ENCODE measurements at places on chromosomes 16 and 17.

DNA sequence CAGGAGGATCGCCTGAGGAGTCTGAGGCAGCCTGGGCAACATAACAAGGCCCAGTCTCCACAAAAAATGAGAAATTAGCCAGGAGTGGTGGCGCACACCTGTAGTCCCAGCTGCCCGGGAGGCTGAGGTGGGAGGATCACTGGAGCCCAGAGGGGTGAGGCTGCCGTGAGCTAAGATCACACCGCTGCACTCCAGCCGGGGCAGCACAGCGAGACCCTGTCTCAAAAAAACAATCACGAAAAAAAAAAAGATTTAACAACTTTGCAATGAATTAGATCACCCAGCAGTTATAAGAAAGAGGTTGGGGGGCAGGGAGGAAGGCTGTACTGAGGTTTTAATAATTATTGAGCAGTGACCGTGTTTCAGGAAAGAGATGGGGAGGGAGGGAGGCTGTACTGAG is 49.4 kb downstream of the RPH3AL start:
- peak; percentile 15 for DNase-seq

DNA sequence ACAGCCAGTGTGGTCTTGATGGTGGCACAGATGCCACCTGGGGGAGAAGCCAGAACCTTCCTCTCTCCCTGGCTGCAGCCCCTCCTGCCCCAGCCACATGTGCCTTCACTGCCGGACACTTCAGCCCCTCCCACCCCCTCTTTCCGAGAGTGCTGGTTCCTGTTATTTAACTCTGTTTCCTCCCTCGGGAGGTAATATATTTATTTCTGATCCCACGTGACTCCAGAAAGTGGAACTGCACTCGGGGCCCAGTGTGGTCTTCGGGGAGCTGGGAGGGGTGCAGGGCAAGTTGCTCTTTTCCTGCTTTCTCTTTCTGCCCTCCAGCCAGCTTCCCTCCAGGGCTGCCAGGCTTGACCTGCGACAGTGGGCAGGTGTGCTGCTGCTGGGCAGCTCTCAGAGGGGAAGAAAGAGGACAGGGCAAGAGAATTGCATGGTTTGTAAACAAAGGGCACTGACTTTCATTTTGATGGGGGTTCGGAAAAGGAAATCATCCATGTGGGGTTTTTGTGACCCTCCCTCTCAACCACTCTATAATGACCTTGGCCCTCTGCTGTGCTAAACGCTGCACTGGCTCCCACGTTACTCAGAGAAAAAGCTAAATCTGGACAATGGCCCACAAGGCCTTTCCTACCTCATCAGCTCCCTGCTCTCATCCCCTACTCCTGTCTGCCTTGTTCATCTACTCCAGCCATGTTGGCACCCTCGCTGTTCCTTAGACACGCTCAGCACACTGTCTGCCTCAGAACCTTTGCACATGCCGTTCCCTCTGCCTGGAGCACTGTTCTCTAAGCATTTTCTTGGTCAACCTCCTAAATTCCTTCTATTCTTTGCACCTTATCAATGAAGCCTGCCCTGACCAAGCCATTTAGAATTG is 8.2 kb upstream of the CIITA start:
- peak; percentile 62 for DNase-seq

- DNase-seq: no peak
These were observed 11.0 kb downstream of the AMFR start for GRCh38 chr16:56414366-56414765.

DNA sequence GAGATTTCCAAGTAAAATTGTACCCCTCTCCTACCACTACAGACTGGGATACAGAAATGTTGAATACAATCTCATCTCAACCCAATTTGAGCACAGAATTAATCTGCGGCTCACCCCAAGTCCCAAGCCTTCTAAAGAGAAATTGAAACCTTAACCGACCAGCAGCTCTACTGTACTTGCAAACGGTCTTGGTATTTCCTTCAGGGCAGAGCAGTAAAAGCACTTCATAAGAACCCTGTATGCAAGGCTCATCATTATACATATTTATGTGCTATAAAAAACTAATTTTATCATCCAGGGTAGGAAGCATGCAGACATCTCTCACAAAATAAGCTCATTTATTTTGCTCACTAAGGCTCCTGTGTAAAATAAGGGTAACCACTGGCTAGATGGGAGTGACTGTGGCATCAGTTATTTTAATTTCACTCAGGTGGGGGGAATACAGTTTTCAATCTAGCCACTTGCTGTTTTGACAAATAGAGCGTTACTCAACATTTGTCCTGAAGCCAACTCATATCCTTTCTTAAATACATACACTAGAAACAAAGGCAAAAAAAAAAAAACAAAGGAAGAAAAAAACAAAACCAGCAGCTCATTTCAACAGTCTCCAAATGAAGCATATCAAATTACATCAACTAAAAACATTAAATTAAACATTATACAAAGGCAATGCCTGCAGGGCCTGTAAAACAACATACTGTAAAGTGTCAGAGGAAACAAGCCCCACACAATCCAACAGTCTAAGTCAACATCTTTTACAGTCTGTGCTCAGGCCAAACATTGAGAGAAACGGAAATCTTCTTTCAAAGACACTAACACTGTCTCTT is 65.0 kb downstream of the PARN start:
- no peak for DNase-seq

DNA sequence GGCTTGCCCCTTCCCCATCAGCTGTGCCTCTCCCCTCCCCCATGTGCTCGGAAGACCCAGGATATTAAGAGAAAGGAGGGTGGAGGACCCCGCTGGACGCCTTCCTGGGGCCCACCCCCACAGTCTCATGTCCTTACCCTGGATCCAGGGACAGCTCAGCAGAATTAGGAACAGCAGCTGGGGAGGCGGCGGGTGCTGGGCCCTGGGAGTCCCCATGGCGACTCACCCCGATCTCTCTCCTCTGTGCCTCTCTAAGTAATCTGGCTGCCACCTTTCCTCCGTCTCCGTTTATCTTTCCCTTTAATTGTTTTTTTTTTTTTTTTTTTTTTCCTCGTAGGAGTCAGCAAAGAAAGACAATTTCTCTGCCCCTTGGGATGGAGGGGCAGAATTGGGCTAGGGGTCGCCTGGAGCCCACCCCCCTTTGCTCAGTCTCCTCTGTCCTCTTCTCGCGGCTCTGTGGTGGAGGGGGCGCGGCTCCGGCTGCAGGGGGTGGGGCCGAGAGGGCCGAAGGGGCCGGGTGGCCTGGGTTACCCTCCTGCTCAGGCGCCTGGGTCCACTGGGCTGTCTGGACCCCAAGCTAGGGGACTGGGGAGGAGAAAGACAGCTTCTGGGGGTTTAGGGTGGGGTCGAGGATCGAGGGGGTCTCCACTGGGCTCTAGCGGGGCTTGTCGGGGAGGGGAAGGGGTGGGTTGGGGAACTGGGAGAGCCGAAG is 390 bp downstream of the SEZ6L2 start:
- DNase-seq: no peak

DNA sequence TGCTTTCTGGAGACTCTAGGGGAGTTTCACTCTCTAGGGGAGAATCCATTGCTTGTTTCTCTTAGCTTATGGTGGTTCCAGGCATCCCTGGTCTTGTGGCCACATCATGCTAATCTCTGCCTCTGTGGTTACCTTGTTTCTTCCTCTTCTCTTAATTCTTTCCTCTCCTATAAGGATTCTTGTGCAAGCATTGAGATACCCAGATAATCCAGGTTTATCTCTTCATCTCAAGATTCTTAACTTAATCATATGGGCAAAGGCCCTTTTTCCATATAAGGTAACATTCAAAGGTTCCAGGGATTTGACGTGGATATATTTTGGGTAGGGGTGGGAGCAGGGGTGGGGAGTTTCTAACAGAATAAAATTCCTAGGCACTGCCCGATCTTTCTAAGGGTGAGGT is 32.6 kb downstream of the FAM20A start:
- DNase-seq: no peak

- no peak for DNase-seq
These were observed 5.6 kb upstream of the HSBP1 start for GRCh38 chr16:83802135-83802534.

- DNase-seq: no peak
These were observed 34.9 kb downstream of the CD300LF start for GRCh38 chr17:74677558-74678466.

GRCh38 chr17:61837175-61838051 is 25.9 kb downstream of the BRIP1 start:
- peak; percentile 52 for DNase-seq

DNA sequence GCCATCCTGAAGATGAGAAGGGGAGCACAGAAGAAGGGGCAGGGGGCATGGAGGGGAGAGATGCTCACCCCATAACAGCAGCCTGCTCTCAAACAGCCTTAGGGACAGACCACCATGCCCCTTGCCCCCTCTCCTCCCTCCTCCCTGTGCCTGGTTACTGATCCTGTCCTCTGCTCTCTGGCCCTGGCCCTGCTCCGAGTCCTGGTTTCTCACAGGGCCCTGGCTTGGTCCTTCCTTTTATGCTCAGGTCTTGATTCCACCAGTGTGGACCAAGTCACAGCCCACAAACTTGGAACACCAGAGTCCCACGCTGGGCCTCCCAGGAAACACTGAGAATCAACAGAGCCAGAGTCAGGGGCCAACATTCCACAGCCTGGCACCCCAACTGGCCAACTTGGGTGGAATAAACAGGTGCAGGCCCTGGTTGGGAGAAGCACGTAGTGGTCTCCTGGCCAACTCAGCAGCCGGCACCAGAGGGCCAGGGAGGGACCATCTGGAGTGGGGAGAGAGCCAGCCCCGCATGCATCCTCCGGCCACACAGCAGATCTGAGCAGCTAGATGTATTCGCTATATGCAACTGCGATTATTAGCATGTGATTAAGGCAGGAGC is 44.9 kb upstream of the CDC42EP4 start:
- no peak for DNase-seq

DNA sequence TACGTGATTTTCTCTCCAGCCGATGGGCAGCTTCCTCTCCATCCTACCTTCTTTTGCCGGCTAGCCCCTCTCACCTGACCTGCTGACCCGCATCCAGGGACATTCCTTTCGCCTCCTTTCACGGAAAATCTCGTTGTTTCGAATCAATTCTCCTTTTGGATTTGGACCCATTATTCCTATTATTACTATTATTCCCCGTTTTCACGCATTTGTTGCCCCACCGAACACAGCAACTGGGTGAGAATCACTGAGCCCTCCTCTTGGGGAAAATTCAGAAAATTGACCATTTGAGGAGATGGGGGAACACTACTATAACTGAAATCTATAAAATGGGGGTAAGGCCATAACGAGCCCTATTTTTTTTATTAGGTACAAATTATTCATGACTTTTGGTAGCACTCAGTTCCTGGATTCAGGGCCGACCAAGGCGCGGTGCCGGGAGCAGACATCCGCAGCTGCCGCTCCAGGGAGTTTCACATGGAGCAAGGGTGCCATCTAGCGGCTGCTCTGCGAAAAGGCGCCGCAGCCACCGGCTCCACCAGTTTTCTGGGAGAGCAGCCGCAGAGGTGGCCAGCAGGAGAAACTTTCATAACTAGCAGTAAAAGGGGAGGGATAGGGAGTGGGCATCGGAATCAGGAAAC is 3.3 kb upstream of the HOXB8 start:
- DNase-seq: peak; percentile 87

GRCh38 chr16:64363039-64363438 is 758.8 kb downstream of the CDH11 start:
- no peak for DNase-seq

DNA sequence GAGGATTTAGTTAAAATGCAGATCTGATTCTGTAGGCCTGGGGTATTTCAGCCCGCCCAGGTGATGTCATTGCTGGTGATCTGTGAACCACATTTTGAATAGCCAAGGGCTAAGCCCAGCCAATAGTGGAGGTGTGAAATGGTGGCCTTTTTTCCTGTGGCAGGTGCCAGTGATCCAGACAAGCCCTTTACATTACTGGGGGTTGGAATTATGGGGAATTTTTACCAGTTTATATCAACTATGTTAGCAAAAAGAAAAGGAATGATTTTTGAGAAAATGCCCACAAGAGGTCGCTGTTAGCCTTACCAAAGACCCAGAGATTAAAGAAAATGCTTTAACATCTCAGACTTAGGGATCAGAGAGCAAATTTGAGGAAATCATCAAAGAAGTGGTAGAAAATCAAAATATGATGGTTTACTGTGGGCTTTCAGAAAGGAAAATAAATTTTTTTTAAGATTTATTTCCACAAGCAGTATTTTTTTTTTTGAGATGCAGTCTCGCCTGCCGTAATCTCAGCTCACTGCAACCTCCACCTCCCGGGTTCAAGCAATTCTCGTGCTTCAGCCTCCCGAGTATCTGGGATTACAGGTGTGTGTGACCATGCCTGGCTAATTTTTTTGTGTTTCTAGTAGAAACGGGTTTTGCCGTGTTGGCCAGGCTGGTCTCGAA is 3.9 kb downstream of the VPS35L start:
- DNase-seq: no peak

- DNase-seq: no peak
These were observed 233.4 kb downstream of the STX8 start for GRCh38 chr17:9342225-9342624.

DNA sequence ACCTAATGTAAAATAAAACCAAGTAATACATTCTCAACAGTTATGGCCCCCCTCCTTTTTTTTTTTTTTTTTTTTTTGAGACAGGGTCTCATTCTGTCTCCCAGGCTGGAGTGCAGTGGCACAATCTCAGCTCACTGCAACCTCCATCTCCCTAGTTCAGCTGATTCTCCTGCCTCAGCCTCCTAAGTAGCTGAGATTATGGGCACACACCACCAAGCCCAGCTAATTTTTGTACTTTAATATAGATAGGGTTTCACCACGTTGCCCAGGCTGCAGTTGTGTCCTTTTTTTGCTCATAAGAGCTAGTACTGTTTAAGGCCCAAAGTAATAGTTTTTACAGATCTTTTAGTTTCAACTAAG is 18.3 kb downstream of the EARS2 start:
- DNase-seq: no peak

DNA sequence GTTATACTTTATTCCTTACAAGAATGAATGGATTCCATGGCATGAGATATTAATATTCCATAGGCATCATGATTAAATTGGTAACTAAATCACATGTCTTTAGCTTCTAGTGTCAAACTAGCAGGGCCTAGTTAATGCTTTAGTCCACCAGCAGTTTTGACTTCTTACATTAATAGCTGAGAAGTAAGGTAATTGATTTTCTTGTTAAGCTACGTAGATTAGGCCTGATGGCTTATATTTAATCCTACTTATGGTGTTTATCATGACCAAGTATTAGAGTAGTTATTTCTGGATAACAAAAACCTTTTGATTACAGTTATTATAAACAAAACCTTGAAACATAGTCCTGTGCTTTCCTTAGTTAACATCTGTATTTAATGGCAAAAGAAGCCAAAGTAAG is 184.5 kb downstream of the TANC2 start:
- no peak for DNase-seq

DNA sequence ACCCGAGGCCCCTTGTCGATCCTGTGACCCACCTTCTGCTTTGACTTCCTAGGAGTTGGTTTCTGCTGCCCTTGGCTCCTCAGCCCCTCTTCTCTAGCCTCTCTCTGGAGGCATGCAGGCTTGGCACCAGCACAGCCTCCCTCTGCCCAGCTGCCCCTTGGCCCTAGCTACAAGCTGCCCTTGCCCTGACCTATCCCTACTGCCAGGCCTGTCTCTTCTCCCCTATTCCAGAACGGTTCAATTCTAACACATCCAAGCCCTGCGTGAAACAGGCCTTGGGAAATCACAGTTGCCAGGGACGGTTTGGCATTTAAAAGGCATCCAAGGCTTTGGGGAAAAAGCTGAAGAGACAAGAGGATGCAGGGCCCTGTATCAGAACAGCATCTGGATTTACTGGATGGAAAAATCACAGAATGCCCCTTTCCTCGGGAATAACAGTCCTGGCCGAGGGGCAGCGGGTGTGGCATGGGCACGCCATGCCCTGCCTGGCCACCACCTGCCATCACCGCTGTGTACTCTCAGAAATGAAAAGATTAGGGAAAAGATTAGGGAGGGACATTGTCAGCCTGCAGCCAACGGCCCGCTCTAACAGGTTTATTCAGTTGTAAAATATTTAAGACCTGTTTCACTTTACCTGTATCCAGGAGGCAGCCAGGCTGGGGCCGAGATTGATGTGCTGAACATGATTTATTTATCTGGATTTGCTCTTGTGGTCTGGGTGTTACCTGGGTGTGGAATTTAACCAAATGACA is 15.8 kb downstream of the RAI1 start:
- DNase-seq: peak; percentile 83
